ENCODE measurements at places on chromosomes 2 and 18.

GRCh38 chr2:183604065-183604464 lies 479.8 kb downstream of the NUP35 start:
- no peak for DNase-seq

GRCh38 chr2:80473796-80474195 lies 169.2 kb upstream of the LRRTM1 start:
- no peak for DNase-seq

- no peak for DNase-seq
Observed at GRCh38 chr2:28408764-28409599, 16.3 kb downstream of the FOSL2 start.

GRCh38 chr2:149617476-149617875 lies 29.9 kb upstream of the MMADHC start:
- peak; percentile 70 for DNase-seq

DNA sequence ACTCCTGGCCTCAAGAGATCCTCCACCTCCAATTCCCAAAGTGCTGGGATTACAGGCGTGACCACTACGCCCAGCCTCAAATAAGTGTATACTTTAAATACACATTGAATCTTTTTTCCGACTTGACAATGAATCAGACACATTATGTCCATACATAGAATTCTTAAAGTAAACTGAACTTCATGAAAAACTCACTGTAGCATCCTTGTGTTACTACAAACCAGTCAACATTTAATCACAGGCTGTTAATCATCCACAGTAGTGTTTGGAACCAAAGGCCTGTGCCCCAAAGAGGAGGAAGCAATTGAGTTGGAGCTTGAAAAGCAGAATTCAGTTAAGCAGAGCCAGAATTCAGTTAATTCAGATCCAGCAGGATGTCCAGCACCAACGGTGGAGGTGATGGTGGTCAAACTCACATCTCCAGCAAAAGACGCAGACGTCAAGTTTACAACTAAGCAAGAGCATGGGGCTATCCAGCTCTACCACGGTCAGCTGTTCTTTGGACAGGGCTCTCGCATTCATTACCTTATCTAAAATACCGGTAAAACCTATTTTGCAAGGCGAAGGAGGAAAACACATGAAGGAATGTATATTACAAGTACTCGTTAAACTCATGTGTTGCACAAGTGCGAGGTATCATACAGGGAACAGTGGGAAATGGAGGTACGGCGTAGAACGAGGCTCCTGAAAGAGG lies 1.2 kb downstream of the SLC39A6 start:
- DNase-seq, result peak; percentile 6

All from fibroblast of skin of right quadriceps (primary cell).